Stimulated activated CD8-positive, alpha-beta memory T cell treated with anti-CD3 and anti-CD28 coated beads, Interleukin-7, amount 100 ng/mL, for 1 hour (primary cell): ENCODE measurements at places on chromosomes 12 and 14.

DNA sequence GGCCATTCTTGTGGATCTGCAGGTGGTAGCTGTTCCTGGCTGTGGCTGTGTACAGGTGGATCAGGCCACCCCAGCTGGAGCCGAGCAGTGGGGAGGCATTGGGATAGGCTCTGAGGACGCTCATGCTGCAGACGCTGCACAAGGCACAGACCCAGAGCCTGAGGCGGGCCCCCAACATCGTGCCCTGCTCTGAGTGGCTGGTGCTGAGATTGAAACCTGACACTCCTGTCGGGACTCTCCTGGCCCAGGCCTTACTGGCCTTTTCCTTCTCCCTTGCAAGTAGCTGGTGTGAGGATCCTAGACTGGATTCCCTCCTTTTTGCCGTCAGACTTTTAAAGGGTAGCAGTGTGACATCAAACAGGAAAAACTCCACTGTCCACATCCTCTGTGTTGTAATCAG, at the start of gene FGF23:
TSS of gene FGF23 (minus strand) at position 308 of the 400 bp plus-strand sequence. CDS start at position 178, 130 bp downstream.
- no peak for DNase-seq

GRCh38 chr12:89891933-89892332, 183.3 kb upstream of the ATP2B1 start:
- no peak for DNase-seq

- DNase-seq: no peak
These were observed 149.2 kb downstream of the NRXN3 start for GRCh38 chr14:78319406-78319805.

DNA sequence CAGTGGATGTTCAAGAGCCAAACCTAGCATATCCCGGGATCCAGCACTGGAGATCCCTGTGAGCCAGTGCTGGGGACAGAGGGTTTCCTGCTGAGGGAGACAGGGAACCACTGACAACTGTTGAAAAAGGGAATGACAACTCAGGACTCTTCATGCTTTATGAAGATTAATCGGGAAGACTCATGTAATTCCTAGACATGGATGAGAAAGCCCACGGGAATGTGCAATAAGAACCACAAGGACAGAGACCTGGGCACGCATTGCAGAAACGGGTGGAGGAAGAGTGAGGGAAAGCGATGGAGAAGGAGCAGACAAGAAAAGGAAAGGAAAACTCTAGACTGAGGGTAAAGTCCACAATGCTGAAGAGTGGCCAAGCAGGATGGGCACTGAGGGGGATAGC, 296.0 kb downstream of the PCNX1 start:
- no peak for DNase-seq

- DNase-seq: no peak
These were observed 18.0 kb upstream of the DLK1 start for GRCh38 chr14:100708425-100709288.

DNA sequence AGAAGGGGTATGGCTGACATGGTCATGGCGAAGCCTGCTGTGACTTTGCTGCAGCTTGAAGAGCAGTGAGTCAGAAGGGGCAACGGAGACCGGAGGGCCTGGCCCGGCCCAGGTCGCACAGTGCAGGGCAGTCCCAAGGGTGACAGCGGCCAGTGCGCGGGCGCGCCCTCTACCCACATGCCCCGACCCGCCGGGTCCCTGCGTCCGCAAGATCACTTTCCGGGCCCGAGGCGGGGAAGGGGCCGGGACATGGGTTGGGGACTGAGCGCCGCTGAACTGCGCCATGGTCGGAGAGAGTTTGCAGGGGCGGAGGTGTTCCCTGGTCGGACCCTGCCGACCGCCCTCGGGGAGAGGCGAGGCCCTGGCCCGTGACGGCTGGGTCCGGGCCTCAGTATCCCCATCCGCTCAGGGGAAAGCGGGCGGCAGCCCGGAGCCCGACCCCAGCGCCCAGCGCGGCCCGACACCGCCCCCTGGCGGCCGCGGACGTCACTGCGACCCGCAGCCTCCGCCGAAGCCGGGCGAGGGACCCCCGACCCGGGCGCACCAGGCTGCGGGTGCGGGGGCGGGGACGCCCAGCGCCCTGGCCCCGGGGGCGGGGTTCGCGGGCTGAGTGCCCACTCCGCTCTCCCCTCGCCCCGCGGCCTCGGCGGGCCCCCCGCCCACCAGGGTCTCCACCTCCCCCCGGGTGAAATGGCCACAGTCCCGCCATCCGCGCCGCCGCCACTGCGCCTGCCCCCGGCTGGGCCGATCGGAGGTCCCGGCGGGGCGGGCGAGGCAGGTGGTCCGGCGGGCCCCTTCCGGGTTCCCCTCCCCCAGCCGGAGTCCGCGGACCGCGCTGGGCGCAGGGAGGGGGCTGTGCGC, 7.2 kb upstream of the ANKRD9 start:
- peak; percentile 42 for DNase-seq

DNA sequence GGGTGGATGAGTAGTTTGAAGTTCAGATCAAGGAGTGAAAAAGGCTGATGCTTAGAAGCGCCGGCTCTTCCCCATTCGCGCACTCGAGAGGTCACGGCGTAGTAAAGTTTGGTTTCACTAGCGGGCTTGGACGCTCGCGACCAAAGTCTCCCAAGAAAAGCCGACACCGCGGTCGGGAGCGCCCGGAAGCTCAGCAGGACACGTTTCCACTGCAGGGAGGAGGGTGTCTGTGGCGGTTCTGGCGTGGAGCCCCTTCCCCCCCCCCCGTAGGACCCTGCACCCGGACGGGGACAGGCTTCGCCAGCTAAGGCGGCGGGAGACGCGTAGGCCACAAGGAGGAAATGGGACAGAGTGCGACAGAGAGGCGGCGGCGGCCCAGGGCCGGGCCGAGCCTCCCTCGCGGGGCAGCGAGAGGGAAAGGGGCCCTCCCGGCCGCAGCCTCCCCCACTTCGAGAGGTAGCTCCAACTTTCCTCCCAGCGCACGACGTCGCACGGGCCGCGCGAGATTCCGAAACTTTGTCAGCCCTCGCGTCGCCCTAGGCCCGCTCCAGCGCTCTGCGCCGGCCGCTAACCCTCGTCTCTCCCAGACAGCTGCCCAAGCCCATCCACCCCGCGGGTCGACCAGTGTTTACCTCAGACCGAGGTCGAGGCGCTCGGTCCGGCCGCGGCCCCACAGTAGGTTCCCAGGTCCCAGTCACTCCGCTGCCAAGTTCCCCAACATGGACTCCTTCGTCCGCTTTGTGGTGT, 480 bp downstream of the SCAF11 start:
- DNase-seq: peak; percentile 27

DNA sequence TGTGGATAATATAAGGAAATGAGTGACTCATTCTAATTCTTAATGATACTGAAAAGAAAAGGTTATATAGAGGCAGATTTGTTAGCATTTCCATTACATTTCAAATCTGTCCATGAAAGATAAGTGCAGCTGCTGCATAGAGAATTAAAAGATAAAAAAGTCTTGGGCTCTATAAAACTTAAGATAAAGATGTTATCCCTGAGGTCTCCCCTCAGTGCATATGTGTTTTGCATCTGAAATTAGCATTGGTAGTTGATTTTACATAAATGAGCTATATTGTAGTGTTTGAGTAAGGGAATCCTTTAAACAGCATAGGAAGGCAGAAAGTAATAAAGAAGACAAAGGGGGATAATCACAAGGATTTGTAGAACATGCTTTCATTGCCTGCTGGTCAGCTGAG, 206.2 kb downstream of the FSCB start:
- no peak for DNase-seq

- DNase-seq: no peak
These were observed 59.3 kb downstream of the DNAI7 start for GRCh38 chr12:25135531-25136154.

DNA sequence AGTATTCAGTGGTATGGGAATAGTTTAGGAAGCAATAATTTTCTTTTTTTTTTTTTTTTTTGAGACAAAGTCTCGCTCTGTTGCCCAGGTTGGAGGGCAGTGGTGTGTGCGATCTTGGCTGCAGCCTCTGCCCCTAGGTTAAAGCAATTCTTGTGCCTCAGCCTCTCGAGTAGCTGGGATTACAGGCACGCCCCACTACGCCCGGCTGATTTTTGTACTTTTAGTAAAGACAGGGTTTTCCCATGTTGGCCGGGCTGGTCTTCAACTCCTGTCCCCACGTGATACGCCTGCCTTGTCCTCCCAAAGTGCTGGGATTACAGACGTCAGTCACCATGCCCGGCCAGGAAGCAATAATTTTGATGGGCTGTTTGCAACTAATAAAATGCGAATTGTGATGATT, 62.1 kb downstream of the ATG14 start:
- DNase-seq: no peak

DNA sequence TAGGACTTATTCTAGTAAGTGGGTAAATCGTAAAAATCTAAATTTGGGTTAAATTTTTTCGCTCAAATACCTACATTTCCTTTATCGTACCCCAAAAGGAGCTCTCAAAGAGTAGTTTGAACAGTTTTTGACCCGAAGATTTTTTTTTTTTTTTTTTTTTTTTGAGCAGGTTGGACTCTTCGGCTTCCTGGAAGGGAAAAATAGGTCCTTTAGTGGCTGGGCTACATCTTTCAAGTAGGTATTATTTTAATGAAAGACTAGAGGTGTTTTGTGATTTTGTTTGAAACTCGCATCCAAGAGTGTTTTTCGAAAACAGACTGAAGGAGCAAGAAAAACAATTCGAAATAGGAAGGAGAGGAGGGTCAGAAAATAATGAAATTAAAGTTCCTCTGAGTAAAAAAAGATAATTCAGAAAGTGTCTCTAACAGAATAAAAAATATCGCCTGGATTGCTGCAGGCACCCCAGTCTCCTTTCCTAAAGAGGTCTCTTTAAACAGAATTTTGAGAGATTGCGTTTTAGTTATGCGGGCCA, 6.0 kb downstream of the CDKN1B start:
- DNase-seq: no peak
